ENCODE measurements at places on chromosomes 4 and X.
A peak's percentile ranks its signal among the peaks of the same experiment; 100 is the strongest.

DNA sequence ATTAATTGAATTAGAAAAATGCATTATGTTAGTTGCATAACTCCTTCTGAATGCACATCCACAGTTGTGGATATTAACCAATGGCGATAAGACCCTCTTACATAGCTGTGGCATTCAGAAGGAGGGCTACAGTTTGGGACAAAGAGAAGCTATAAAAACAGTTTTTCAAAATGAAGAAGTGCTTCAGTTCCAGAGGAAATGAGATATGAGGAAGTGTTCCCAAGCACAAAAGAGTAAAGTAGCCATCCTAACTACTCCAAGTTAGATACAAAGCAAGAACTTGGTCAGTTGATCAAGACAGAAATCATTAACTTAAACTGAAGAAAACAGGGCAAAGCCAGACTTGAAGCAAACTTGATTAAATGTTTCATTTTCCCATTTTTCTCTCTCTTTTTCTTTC is 17.2 kb upstream of the ADGRL3 start:
- DNase-seq: no peak

DNA sequence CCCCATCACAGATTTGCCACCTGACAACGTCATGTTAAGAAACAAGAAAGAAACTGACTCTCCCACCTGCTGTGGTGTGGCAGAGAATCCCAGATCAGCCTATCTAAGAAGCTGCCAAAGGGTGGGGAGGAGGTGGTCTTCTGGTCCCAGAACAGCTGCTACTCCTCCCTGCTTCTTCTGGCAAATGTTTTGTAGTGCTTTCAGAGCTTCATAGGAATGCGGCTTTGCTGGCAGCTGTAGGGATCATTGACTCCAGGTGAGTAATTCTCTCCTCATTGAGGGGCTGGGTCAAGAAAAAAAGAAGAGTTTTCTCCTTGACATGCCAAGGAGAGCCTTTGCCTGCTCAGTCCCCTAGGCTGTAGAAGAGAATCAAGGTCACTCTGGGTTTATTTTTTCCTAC is 23.3 kb downstream of the NRK start:
- DNase-seq: no peak

GRCh38 chr4:25879991-25880651 is 17.3 kb upstream of the SEL1L3 start:
- DNase-seq: no peak

DNA sequence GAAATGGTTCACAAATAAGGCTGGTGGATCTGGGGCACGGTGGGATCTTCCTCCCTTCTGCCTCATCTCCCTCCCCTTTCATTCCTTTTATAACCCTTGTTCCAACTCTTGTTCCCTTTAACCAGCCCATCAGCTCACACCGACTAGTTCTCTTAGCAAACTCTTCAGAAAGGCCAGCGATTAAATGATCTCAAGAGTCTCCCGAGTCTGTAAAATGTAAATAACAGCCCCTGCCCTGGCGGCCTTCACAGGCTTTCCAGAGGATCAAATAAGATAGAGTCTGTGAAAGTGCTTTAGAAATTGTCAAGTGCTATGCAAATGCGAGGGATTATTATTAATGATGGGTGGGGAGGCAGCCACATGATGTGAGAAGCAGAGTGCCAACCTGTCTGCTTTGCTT is 27.1 kb downstream of the TSC22D3 start:
- no peak for DNase-seq

GRCh38 chr4:10623862-10624261 is 60.7 kb downstream of the CLNK start:
- no peak for DNase-seq

DNA sequence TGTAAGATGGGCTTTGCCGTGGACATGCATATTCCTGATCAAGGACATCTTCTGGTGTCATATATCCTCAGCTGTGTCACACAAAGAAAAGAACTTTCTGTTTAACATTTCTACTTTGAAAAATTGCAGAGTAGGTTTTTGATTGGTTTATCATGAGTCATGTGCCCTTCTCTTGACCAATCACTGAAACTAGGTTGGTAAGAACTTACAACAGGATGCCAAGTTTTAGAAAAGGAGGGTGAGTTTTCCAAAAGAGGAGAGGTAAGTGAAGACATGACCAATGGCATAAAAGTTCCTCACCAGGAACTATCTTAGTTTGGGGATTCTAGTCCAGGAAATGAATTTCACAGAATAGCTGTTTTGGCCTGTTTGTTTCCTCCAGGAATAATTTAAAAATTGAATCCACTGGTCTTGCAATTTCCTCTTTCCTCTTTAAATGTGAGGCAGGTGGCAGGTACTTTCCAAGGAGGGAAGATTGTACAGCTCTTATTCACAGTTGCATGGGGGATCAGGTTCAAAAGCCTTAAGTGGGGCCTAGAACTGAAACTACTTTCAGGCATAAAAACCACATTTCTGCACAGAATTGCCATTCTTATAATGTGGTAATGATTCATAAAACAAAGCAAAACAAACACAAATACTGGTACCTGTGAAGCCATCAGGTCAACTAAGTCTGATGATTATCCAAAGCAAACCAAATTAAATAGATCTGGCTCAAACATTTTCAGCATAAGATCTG is 1114.5 kb upstream of the LCORL start:
- peak; percentile 2 for DNase-seq

- no peak for DNase-seq
These were observed 584.8 kb upstream of the INTU start for GRCh38 chr4:127047930-127048329.

DNA sequence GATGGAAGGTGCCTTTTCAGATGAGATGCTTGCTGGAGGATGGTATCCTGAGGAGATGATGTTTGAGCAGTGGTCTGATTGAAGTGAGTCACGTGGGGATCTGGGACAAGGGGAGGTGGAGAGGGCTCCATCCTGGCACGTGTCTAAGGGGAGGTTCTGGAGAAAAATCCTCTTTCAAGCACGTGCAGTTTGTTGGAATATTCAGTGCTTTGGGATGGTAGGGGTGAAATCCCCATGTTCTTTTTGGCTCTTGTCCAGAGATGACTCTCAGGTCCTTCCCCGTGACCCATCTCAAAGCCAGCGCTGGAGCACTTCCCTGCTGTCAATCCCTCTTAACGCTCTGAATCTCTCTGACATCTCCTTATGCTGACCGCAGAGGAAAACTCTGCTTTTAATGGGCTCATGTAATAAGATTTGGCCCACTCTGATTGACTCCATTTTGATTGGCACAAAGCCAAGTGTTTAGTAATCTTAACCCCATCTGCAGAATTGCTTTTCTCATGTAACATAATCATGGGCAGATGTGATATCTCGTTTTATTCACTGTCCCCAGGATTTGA is 10.8 kb upstream of the KLKB1 start:
- no peak for DNase-seq

DNA sequence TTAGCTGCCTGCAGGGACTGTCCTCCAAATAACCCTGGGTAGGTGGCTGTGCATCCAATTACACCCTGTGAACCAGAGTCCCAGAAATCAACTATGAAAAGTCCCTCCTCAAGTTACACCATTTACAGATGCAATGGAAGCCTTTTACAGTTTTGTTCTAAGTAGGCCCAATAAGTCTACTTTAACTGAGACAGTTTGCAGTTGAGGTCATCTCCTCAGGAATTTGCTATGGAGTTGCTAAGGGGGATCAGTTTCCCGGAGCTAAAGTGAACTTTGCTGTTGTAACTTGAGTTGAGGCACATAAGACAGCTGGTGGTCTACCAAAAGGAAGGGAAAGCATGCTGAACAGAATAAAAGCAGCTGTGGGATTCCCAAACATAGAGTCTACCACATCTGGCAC is 121.6 kb upstream of the STK26 start:
- no peak for DNase-seq

GRCh38 chr4:189613207-189613606 is 327.5 kb upstream of the FRG1 start:
- DNase-seq: no peak

- peak; percentile 30 for DNase-seq
These were observed 123.0 kb upstream of the PPP1R2C start for GRCh38 chrX:42900947-42901346.

DNA sequence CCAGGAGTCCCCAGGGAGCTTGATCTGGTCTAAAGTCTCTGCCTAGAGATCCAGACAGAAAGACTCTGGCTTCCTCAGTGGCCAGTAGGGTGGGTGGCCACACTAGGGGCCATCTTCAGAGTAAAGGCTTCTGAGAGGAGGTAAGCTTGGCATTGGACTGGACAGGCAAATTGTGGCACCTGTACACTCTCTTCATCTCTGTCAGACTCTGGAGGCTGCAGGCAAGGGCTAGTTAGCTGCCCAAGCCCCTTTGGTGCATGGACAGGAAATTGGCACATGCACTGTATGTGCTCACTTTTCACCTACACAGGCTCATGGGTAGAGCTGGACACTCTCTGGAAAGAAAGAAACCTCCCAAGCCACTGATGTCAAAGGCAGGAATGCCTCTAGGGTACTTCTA is 142.8 kb downstream of the PJA1 start:
- no peak for DNase-seq

DNA sequence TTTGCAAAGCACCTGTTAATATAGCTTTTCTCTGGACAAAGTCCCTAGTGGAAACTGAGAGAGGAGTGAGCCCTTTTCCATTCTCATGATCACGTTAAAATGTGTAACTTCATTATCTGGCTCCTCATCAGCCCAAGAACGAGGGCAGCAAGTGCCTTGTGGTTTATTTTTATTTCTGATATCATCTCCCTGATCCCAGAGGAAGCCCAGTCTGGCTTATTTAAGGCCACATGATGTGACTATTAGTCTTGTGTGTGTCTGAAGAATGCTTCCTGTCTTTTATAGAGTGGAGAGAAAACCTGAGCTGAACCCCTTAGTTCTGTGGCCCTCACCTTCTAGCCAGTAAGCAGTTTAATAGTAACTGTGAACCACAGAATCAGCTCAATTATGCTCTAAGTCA is 67.2 kb downstream of the LHFPL1 start:
- DNase-seq: peak; percentile 77

DNA sequence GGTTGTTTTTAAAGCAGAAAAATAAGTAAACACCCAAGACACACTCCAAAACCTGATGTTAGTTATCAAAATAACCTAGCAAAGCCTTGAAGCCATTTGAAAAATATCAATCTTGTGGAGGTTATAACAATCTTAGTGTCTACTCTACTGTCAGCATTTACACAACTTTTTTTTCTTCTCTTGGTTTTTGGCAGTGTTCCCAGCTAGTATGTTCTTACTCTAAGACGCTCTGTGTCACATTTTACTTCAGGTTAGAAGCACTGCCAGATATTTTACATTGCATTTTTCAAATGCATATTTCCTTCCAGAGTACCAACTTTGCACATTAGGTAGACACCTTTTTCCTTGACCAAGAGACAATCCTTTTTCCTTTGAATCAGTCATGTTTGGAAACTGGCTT is 114.0 kb upstream of the INPP4B start:
- no peak for DNase-seq

GRCh38 chrX:127708155-127708554 is 344.0 kb downstream of the ACTRT1 start:
- no peak for DNase-seq

GRCh38 chr4:32775049-32775448 is 2054.9 kb downstream of the PCDH7 start:
- peak; percentile 12 for DNase-seq

GRCh38 chr4:147163311-147163710 is 217.6 kb upstream of the TTC29 start:
- DNase-seq: no peak

DNA sequence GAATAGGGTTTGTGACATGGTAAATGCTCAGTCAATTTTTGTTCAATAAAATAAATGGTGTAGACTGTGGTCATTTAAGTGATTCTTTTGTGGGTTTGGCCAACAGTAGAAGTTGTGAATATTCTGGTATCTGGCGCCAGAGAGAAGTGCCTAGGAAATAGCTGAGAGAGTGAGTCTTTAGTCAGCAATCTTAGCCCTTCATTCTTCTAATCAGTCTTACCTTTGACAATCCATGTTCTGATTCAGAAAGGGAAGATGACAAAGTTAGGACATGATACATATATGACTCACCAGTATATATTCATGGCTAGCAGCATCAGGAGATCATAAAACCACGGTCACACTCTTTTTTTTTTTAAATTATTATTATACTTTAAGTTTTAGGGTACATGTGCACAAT is 141.8 kb upstream of the PCDH18 start:
- peak; percentile 39 for DNase-seq

DNA sequence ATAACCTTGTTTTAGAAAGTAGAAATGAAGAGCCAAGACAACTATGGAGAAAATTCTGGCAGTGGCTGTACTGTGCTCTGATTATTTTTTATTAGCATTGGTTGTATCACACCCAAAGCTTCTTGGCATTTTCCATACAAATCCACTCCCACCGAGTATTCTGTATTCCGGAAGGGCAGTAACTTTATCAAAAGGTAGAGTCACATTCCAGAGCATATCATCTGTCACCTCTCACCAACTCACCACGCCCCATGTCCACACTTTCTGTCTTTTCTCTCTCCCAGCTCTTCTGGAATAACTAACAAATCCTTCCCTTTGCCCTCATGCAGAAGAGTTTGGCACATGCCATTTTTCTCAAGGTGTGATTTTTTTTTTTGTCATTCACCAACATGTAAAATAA is 52.7 kb downstream of the CORIN start:
- DNase-seq: no peak

- no peak for DNase-seq
These were observed 290.5 kb downstream of the BMPR1B start for GRCh38 chr4:95048296-95048695.

DNA sequence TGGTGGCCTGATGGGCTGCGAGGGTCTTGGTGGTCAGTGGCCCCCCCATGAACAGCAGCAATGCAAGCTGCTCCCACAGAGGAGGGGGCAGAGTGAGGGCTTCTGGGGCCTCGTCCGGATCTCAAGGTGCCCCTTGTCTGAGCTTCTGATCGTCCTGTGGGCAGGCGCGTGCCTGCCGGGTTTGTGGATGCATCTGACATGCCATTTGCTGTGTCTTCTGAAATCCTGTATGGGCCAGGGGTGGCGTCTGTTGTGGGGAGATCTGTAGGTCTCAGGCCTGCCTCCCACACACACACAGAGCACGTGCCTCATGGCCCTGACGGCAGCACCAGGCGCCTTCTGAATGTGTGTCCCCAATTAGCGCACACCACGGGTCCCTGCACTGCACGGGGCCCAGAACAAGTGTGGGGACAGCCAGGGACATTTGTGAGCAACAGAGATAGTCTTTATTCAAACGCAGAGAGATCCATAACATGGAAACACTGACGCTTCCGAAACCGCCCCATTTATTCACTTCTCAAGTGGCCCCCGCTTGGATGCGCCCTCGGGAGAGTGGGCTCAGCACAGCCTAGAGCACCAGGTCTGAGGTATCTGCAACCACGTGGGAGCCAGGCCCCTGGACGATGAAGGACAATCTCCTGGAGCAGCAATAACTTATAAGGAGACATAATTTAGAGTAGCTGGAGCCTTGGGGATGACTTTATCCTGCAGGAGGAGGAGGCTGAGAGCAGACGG is 5.7 kb downstream of the SPON2 start:
- DNase-seq: no peak

Data from M059J (cell line).